ENCODE measurements at places on chromosomes 12 and 14.

DNA sequence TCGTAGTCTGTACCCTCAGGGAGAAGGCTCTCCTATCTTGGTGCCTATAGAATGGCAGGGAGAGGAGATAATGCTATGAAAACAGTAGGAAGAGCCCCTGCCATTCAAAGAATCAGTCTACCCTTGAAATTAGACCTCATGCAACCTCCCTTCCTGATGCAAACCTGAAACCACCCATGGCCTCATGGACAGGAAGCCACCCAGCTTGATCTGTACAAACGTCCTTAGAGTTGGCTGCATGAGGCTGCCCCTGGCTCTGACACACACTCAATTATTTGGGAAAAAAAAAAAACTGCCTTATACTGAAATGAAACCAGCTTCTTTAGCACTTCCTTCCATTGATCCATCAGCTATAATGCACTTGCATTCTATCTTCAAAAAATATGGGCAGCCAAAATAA lies 116.6 kb upstream of the BCL2L14 start:
- no peak for DNase-seq

DNA sequence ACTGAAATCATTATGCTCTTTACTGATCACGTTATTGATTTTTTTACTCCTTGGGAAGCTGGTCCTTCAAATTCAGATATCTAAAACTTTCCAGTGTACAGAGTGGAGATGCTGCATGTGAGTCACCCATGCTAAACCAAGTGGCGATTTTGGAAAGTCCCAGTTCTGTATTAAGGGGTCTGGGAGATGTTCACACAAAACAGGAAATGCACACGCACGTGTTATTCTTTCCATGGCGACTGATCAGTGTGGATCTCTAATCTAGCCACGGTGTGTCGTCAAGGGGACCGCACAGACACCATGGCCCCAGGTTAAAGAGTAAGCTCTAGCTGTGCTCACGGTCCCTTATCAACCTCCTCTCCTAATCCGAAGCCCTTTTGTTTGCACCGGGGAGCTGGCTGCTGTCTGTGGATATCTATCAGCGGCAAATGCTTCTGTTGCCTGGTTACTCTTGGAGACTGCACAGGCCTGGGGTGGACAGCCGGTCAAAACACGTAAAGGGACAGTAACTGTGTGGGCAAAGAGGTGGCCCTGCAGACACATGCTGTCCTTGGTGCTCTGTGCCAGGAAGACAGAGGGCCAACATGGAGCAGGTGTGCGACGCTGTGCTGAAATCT lies 96.6 kb downstream of the RIMBP2 start:
- DNase-seq, result no peak

DNA sequence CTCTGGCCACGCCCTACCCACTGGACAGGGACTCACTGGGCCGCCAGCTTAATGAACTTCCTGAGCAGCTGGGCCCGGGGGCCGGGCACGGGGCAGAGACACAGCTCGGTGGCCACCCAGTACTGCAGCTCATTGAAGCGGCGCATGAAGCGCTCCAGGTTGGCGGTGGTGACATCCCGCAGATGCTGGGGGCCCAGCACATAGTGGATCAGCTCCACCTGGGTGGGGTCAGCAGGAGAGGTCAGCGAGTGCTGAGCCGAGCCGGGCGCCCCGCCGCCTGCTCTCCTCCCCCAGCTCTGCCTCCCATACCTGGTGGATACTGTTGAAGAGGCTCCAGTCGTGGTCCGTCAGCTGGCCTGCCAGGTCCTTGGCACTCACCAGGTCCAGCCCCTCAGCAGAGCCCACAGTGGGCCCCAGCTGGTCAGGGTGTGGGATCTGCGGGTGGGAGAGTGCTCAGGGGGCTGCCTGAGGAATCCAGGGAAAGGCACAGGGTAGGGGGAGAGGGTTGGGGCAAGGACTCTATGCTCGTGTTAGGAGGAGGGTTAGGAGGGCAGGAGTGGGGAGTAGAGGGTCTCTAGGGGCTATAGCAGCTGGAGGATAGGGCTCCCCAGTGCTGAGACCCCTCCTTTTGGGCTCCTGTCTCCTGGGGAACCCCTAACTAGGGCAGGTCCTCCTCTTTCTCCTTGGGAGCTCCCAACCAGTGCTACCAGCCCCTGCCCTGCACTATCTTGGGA lies 15.5 kb upstream of the ENDOU start:
- no peak for DNase-seq

DNA sequence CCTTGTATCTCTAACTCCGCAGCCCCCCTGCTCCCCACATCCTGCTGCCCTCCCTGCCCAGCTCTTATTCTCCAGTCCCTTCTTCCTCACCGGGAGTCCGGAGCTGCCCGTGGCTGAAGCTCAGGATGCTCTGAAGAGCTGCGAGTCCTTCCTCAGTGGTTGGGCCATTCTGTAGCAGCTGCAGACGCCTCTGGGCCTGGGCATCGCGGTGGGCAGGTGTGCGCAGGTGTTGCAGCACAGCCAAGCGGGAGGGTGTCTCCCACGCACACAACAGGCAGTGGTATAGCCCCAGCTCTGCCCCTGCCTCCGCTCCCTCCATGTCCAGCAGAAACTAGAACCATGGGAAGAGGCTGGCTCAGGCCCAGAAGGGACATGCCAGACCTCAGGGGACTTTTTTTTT lies 20.2 kb downstream of the ZFHX2 start:
- DNase-seq, result no peak

- no peak for DNase-seq
These were observed 15.7 kb upstream of the PHETA1 start for GRCh38 chr12:111384596-111384995.

DNA sequence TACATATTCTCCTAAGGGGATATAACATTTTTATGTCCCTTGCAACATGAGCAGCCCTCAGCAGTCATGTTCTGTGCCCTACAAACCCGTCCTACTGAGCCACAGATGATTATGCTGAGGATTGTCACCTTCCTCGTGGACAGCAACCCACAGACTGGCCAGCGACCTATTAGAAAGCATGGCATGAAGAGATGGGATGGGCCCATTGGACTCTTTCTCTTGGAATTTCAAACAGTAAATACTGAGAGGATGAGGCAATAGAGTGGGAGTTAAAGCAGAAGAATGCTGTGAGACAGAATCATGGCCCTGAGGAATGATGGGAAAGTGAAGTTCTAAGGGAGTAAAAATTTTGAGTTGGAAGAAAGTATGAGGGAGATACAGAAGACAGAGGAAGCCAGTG lies 149.9 kb upstream of the BTG1 start:
- no peak for DNase-seq

- DNase-seq, result no peak
These were observed 134.0 kb upstream of the CPSF6 start for GRCh38 chr12:69105101-69105962.

DNA sequence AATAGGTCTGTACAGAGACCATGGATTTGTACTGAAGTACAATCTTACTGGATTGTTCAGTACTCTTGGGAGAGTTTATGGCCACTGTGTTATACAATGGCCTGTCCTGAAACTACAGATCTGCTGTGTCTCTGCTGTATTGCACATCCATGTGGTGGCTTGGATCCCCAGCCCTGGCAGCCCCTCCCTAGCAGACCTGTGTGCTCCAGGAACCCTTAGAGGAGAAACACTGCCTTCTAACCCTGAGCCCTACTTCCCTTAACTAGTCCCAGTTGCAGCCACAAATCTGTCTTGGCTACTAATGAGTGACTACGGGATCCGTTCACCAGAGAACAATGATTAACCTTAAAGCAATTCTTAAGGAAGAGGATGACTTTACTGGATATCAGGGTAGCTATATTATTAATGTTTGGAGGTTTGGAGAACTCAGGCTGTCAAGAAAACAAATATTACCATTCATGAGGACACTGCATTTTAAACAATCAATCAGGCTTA lies 27.7 kb downstream of the RNF34 start:
- DNase-seq, result no peak

GRCh38 chr14:24092110-24092504 lies 2.0 kb upstream of the PCK2 start:
- no peak for DNase-seq

DNA sequence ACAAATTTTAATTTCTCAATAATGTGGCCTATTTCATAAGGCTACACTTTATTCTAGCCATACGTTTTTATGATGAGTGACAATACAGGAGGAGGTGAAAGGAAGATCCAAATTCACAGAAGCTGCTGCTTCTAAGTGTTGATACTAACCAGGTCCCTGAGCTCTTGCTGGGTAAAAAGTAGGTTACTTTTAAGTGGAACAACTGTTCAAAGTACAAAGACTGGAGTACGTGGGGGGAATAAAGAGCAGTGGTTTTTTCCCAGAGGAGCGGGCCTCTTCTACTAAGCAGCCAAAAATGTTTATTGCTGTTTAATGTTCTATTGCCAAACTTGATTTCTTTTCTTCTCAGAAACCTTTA lies 301.8 kb downstream of the AEBP2 start:
- no peak for DNase-seq

DNA sequence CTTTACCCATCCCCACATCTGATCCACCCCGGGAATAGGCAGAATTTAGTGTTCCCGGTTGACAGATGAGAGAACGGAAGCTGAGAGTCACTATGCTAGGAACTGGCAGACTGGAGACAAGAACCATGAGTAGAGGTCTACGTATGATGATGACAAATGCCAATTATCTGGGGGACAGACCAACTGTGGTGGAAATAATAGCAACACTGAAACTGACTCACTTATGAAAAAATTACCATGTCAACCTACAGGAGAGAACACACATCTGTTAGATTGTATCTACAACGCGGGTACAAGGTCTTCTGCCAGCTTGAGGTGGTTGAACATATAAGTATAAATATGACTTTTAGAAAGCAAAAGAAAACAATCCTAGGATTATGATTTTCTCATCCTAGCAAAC lies 15.4 kb upstream of the SELPLG start:
- DNase-seq, result no peak

- DNase-seq, result no peak
These were observed 124.4 kb upstream of the KRR1 start for GRCh38 chr12:75635606-75636444.

DNA sequence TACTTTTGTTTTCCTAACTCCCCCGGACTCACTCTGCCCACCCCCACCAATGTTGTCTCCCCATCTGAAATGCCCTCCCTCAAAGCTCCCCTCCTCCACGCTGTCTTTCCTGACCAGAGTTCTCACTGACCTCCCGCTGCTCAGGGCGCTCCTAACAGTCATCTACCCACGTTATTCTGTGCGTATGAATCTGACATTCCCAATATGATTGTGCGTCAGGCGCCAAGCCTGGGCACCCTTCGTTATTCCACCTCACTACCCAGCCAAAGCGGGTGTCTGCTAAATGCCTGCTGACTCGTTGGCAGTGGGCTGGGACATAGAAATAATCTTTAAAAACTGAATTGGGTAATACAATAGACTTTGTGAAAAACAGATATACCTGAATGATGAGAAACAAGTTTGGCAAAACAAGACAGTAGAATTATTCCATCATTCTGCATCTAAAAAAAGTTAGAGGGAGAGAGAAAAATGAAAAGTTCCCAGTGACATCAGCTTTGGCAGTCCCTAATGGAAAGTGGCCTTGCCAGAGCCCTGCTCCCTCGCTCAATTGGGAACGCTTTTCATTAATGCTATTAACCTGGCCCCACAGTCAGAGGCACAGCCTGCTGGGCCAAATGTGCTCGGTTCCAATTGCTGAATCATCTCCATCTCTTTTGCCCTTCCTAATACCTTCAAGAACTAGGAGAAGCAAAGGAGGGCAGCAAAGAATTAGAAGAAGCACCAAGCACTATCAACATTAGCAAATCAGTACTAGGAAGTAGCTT lies 74.0 kb upstream of the PLXNC1 start:
- no peak for DNase-seq

DNA sequence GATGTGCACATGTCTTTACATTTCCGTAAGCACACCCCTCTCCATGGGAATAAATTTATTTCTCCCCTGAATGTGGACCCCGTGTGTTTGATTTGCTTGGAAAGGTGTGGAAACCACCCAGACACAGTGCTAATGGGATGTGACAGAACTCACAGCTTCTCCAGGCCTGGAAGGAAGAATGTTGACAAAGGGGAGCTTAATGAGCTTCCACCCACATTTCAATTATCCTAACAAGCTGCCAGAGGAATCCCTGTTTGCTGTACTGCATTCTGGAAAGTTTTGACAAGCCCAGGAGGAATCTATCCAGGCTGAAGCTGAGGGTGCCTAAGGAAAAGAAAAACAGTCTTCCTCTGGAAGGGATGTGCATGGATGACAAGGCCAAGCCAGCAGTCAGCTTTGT lies 51.2 kb upstream of the CCDC60 start:
- DNase-seq, result no peak

GRCh38 chr12:117818400-117818799 lies 150.4 kb downstream of the KSR2 start:
- no peak for DNase-seq

DNA sequence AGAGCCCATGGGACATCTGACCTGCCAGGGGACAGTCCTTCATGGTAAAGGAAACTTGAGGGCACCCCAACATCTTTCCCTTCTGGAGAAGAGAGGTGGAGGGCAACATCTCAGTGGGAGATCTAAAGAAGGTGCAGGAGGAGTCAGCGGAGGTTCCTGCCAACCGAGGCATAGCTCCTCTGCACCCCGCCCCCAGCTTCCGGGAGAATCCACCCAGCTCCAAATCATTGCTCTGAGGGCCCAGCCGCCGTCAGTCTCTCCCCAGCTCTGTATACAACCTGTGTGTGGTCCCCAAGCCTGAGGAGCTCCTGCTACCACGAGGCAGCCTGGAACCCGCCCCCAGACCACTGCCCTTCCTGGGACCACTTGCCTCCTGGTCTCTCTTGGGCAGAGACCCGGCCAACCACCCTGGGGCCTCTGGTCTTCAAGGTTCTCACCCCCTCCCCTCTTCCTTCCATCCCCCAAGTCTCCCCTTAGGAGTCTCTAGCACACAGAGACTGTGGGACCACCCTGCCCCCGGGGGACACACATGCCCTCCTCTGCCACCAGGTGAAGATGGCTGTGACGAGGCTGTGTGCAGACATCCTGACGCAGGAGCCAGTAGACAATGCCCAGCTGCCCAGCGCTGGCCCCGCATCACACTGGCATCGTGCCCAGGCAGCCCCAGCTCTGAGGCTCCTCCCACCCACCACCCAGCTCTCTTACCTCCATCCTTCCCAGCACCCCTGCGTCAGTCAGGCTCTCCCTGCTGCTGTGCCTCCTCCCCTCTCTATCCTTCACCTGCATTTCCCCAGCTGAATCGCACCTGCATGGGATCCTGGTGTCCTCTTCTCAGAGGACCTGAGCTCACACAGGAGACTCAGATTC lies 13.0 kb upstream of the NUDT14 start:
- DNase-seq, result no peak

DNA sequence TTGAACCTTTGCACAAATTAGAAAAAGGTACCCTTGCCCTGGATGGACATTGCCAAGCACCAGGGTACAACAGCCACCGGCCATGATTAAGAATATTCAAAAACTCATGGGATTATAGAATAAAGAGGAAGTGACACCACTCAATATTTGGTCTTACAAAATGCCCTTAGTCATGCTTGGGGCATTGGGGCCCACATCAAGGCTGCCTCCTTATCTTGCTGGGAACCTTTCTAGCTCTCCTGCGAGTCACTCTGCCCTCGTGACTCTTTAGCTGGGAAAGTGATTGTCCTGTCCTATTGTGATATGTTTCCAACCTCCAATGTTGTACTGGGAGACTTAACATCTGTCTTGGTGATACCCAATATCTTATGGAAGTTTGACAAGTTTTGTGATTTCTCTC lies 57.8 kb downstream of the GTF2A1 start:
- no peak for DNase-seq

- no peak for DNase-seq
These were observed 817 bp upstream of the MDM1 start for GRCh38 chr12:68332728-68333630.
